ENCODE measurements at places on chromosomes 5 and 9.

- DNase-seq, result no peak
These were observed 67.8 kb downstream of the PTCD2 start for GRCh38 chr5:72387985-72388384.

DNA sequence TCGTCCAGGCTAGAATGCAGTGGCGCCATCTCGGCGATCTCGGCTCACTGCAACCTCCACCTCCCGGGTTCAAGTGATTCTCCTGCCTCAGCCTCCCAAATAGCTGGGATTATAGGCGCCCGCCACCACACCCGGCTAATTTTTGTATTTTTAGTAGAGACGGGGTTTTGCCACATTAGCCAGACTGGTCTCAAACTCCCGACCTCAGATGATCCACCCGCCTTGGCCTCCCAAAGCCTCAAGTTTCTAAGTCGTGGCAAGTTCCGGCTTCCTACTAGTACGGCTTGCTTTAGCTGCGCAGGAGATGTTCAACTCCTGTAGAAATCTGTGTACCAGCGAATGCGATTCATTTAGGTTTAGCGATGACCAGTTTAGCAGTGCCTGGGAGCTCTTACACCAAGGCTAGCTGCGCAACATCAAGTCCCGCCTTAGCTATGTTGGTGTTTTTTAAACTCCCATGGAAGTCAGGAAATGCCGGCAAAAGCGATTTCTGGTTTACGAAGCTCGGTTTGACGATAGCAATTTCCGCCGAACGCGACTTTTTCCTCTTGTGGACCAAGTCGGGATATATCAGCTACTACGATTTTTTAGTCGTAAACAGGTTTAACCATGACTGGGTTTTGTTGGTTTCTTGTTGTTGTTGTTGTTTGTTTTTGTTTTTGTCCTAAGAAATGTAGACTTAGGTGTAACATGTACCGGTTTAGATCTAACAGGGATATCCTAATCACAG is 46.4 kb downstream of the ANXA2R start:
- peak; percentile 23 for DNase-seq

DNA sequence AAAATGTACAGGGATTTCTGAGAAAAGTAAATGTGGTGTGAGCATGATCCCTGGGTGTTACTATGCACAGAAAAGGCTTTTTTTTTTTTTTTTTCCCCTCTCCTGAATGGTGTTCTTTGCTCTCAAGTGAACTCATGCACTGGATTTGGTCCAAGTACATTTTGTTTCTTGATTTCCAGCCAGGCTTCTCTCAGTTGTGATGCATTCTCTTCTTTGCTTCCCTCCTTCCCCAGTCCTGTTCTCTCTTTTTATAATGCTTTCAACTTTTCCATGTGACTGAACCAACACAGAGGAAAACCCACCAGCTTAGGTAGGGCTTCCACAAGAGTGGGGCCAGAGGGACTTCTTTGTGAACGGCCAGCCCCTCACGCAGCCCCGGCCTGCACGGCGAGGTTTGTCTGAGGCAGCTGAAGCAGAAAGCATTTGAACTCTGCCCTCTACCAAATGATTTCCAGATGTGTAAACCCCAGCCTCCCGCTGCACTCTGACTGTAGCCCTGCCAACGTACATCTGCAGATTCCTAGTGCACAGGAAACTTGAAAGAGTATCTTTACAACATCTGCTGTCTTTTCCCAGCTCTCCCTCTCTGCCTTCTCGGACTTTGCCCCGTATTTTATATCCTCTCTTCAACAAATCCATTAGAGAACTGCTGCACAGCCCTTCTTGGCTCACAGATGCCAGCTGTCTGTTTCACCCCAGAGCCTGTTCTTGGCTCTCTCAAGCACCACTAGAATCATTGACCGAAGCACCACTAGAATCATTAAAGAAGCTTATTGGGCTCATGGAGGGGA is 71.8 kb upstream of the CD180 start:
- DNase-seq, result no peak

DNA sequence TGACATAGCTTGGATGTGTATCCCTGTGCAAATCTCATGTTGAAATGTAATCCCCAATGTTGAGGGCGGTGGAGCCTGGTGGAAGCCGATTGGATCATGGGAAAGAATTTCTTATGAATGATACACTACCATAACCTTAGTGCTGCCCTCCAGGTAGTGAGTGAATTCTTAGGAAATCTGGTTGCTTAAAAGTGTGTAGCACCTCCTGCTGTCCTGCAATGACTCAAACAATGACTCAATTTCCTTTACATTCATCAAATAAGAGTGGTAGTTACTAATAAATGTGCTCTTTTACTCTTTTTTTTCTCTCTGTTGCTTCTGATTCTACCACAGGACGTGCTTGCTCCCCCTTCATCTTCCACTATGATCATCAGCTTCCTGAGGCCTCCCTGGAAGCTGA is 1696.0 kb upstream of the CDH9 start:
- DNase-seq, result no peak

All from activated CD4-positive, CD25-positive, alpha-beta regulatory T cell (primary cell).